ENCODE measurements at places on chromosomes 6 and 20.
A peak's percentile ranks its signal among the peaks of the same experiment; 100 is the strongest.

GRCh38 chr6:83511901-83512681, at the start of gene PRSS35:
TSS of gene PRSS35 (plus strand) at chr6:83512534. CDS start at chr6:83523442, 10,908 bp downstream.
- DNase-seq = no peak

DNA sequence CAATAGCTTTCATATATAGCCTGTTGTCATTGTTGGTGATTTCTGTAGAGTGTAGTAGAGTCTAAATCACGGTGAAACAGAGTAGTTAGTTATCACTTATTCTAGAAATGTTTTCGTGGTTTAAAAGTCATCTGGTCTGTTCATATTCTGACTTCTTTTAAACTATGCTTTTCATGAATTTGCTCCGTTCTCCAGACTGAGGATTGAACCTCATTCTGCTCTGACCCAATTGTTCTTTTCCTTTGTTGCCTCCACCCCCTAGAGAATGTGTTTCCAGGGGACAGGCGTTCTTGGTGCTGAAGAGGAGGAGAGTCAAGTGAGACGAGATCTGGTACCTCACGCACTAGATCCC, 748 bp upstream of the ZNF292 start:
- DNase-seq = no peak

DNA sequence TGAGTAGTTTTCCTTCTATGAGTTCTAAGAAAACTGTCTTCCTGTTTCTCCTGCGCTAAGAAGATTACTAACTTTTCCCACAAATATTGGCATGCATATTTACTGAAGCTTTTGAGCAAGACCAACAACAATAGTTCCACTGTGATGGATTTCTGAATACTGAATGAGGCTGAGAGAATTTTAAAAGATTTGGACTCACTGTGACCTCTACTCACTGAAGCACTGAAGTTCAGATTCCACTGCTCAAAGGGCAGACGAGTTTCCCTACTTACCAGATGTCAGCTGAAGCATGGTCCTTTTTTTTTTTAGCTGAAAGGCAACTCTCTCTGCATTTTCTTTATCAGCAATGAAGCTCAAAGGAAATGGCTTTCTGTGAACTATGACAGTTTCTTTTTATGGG, 718.5 kb downstream of the RFPL4B start:
- DNase-seq = no peak

DNA sequence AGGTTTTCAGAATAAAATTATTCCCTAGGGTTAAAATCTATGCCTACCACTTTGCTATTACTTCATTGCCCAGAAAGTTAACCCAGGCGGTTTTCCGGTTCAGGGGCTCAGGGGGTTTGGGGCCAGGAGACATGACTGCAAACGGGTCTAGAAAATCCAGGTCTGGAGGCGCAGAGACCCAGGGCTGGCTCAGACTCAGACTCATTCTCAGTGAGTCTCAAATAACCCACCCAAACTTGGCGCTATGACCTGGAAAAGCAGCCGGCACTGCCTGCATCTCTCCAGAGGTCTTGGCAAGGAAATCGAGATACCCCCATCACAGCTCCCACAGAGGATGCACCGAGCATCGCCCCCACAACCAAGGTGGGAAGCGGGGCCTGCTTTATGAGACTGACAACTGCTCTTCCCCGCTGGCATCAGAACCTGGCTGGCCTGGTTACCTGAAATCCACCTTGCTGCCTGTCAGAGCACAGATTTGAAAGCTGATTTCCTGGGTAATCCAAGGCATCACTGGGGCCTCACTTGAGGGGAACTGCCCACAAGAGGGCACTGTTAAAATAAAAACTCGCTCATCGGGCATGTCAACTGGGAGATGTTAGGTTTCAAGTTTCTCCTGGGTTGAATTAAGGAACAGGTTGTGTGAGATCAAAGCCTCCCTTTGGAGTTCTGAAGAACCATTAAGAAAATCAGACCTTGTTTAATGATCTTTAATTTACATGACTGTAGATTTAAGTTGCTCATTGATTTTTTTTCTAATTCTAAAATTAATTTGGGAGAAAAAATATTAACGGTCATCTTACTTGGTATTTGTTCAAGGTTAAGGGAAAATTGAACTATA, 55.1 kb downstream of the KIF16B start:
- peak; percentile 3 for DNase-seq

GRCh38 chr6:31400467-31401289, 2.7 kb upstream of the MICA start:
- DNase-seq = peak; percentile 66

DNA sequence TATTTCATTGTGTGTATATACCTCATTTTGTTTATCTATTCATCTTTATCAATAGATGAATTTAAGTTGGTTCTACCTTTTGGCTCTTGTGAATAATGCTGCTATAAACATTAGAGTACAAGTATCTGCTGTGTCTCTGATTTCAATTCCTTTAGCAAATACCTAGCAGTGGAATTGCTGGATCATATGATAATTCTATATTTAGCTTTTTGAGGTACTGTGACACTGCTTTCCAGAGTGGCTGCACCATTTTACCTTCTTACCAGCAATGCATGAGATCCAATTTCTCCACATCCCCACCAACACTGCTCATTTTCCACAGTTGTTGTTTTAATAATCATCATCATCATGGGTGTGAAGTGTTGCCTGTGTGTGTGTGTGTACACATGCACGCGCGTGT, 182.3 kb downstream of the MBOAT1 start:
- DNase-seq = no peak

DNA sequence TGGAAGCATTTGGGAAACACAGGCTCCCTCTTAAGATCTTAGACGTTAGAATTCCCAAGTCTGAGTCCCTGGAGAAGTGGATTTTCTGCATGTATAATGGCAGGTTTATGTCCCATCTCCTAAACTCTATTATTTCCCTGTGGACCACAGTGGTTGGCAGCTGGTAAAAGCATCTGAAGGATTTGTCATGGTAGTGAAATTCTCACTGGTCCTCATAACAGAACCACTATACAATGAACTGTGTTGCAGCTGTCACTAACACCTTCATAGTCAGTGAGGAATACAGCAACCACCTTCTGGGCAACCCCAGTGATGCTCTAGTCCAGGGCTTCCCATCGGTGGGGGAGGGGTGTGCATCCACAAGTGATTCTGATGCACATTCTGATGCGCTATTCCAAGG, 396.9 kb downstream of the ZFAND3 start:
- no peak for DNase-seq

DNA sequence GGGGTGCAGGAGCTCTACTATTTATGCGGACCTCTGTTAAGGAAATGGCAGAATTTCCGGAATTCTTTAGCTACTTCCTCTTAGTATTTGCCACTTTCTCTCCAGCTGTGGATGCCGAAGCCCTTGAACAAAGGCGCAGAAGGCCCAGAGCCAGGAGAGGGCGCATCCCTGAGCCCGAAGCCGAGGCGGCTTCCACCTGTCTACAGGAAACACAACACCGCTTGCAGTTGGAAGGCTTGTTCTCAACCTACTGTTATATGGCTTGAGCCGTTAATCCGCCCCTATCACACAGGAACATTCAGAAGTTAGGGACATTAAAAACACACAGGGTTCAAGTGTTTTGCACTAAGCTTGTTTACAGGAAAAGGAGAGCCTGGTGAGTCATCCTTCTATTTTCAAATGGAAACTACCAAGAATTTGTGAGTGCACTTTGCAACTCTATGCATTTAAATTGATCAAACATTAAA, 417.1 kb downstream of the BCKDHB start:
- no peak for DNase-seq

DNA sequence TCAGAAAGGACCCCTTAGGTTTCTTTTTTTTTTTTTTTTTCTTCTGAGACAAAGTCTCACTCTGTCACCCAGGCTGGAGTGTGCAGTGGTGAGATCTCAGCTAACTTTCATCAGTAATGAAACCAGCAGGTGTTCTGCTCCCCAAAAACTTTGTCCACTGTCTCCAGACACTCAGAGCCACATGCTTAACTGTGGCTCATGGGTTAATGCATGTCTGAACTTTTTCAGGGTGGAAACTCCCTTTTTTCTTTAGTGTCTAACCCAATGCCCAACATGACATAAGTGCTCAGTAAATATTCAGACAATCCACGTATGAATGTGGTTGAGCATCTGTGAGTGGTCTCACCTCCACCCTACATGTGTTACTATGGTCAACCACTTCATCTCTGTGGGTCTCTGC, 45.4 kb downstream of the MYB start:
- DNase-seq = no peak

- no peak for DNase-seq
Observed at GRCh38 chr6:45698046-45698445, 317.6 kb downstream of the CLIC5 start.

GRCh38 chr20:1707588-1708449, 50.2 kb upstream of the SIRPG start:
- no peak for DNase-seq

DNA sequence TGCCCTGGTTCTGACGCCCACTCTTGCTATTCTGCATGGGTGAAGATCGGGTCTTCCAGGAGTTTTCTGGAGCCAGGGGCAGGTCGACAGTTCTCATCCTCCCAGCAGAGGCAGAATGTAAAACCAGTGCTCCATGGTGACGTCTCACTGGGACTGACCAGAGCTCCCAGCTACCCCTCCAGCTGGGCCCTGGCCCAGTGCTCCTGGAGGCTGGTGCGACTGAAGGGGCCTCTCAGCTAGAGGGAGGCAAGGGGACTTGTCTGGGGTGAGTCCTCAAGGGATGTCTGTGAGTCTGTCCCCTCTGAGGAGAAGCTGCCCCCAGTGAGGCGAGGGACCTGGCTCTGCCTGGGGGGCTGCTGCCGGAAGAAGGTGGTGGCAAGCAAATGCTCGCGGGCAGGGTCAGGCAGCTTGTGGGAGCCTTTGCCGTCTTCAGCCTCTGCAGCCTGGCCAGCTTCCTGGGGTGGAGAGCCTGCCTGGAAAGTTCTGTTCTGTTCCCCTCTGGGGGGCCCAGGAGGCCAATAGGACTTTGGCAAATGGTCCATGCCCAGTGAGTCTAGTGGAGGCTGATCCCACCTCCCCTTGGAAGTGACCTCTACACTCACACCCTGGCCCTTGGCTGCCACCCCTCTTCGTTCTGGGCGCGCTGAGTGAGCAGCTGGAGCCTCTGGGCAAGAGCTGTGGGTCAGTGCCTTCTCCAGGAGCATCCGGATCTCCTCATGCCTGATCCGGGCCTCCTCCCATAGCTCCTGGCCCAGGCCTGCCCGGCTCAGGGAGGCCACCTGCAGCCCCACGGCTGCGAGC, 47.5 kb downstream of the KIAA1755 start:
- no peak for DNase-seq

DNA sequence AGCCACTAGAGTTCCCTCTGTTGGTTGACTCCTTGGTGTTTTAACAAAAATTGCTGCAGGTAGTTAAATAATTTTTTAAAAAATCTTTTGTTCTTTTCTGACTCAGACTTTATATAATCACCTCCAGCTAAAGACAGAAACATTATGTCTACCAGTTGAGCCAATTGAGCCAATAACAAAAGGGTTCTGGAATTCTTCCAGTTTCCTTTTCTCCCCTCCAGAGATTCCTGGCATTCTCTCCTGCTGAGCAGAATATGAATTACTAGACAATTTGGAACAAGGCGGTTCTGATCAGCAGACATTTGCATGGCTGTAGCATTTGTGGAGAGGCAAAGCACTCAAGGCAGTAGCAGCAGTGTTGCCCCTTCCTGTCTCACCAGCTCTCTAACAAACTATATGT, 144.0 kb upstream of the SLC35B3 start:
- no peak for DNase-seq

GRCh38 chr6:157629220-157629619, 193.8 kb upstream of the SNX9 start:
- DNase-seq = no peak

- no peak for DNase-seq
Observed at GRCh38 chr20:31969991-31970390, 2.0 kb downstream of the XKR7 start.

DNA sequence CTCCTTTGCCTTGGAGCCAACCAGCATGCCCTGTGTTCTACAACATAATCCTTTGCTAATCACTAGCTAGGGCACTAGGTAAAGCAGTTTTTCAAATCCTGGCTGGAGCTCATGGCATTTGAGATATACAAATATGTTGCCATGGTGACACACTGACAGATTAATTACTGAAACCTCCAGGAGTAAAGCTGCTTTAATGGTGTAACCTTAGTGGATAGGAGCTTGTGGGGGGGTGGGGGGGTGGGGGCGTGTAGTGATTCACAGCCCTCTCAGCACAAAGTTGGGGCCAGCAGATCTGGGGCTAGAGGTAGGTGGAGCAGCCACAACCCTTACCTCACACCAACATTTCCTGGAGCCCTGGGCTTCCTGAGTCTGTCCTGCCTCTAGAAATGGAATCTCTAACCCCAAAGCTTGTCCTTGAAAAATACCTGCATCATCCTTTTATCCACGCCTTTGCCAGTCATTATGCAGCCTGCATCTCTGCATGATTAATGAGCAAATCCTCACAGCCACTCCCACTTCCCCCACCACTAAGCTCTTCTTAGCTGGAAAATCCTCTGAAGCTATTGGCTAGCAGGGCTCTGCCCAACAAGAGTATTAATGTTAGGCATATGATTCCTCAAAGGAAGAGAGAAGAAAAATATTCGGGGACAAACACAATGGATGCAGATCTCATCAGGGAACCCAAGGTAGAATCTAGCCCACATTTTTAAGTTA, 84.5 kb upstream of the PRND start:
- DNase-seq = no peak

GRCh38 chr20:49630396-49630951, 62.5 kb upstream of the PTGIS start:
- DNase-seq = no peak

GRCh38 chr6:6760002-6760401, 171.5 kb downstream of the LY86 start:
- DNase-seq = no peak

GRCh38 chr6:53066874-53067706, 1.9 kb downstream of the FBXO9 start:
- no peak for DNase-seq

GRCh38 chr20:10554285-10554684, 119.2 kb downstream of the SLX4IP start:
- DNase-seq = no peak

DNA sequence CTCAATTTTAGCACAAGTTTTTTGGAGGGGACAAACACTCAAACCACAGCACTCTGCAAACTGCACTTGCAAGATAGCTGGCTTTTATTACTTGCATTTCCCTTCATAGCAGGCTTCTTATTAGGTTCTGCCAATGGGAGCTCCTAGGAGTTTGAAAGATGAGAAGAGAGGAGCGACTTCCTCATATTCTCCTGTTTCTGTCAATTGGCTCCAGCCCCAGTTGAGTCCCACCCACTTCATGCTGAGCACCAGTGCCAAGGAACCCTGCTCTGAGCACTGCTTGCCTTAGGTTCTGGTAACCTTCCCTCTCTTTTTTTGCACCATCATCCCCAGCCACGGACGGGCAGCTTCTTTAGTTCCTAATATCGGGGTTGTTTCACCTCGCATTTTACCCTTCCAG, 67.9 kb downstream of the PSMB1 start:
- DNase-seq = no peak

Measured in stimulated activated CD4-positive, alpha-beta T cell treated with anti-CD3 and anti-CD28 coated beads, Interleukin-2, amount 100 ng/mL, for 4 hours (primary cell).